Stimulated activated CD4-positive, alpha-beta T cell treated with anti-CD3 and anti-CD28 coated beads, Interleukin-12 subunit alpha, Interleukin-12 subunit beta, amount 100 ng/mL, for 48 hours (primary cell): ENCODE measurements at places on chromosomes 5 and 9.

DNA sequence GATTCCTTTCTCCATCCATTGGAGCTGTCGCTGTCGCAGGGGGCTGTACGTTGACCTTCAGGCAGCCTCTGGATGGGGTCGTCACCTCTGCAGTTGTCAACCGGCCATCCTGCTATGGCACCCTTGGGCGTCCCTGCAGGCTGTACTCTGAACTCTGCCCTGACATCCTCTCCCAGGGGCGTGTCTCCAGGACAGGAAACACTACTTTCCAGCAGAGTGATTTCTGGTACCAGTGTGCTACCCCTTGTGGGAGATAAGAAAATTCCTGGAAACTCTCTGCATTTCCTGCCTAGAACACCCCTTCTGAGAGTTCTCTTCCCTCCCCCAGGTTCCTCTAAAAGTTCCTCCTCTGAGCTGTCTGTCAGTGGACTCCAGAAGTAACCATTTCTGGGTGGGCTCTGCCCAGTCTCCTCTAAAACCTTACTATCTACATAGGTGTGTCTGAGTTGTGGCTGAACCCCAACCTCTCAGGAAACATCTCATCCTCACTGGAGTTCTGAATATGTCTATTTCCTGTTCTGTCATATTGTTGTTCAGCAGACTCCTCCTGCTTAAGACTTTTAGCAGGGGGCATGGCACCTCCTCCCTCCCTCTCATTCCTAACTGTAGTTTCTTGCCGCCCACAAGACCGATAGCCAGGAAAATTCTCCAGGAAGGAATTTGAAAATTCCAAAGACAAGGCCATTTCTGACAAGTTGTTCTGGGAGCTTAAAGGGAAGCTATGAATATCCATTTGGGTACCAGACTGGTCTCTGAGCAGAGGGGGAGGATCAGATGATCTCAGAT, 145.3 kb upstream of the RASEF start:
- no peak for DNase-seq

DNA sequence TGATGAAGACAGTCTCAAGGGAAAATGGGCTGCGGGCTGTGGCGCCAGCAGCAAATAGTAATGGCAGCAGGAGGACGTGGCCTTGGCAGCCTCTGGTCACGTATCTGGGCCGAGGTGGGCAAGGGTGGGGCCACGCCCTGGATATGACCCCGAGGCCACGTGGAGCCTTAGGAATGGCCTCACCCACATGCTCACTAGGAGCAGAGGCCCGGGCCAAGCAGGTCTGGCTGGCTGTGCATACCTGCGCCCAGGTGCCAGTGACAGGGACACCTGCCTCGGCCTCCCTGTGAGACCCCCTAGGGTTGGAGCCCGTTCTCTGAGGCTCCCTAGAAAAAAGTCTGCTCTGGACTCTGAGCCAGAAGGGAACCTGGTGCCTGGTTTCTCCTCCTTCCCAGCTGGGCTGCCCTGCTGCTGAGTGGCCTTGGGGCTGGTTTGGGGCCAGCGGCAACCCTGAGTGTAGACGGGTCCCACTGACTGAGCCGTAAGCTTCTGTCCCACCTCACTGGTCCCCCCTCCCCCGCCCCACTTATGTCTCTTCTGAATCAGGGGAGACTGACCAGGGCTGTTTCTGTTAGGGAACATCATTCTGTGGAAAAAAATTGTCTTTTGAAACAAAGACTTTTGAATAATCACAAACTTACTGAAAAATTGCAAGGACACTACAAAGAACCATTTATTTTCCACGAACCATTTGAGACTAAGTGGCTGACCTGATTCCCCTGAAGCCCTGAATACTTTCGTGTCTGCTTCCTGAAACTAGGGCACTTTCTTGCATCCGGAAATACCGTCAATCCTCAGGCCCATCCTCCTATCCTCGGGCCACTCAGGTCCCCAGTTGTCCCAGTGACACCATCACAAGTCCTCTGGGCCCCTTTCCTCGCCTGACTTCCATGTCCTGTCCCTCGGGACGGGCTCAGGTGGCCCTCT, 60.8 kb downstream of the WNK2 start:
- no peak for DNase-seq

- DNase-seq: no peak
Measured at GRCh38 chr9:68804911-68805889, 100.2 kb downstream of the PIP5K1B start.

DNA sequence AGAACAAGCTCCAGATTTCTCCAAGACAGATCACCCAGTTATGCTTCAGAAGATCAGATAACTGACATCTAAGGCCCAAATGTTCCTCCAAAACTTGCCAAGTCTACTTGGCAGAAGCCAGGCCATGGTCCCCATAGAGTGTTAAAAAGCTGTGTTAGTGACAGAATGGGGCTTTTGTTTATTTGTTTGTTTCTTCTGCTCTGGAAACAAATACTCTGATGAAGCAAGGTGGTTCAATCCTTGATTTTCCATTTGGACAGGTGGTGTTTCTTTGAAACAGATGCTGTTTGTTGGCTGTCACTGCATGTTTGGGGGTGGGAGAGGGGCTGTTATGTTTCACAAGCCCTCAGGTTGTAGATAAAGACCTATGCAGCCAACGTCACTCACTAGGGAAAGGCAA, 264.0 kb downstream of the FAM114A2 start:
- DNase-seq: no peak

DNA sequence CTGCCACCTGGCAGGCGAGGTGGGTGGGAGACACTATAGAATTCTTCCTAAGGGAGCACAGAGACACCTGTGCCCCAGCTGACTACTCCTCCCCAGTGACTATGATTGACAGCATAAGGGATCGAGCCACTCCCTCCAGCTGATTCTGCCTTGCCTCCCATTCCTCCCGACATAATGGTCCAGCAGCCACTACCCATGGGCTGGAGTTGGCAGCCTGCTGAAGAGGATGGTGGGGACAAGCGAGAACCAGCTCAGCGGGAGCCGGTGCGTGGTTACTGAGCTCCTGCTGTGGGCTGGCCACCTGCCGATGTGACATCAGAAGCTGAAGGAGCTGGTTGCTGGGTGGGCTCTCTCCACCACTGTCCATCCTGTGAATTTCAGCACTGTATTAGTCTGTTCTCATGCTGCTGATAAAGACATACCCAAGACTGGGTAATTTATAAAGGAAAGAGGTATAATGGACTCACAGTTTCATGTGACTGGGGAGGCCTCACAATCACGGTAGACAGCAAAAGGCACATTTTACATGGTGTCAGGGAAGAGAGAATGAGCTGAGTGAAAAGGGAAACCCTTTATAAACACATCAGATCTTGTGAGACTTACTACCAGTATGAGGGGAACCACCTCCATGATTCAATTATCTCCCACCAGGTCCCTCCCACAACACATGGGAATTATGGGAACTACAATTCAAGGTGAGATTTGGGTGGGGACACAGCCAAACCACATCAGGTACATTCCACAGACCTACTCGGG, 12.1 kb upstream of the NCS1 start:
- DNase-seq: no peak

GRCh38 chr5:135950611-135951010, 4.2 kb downstream of the LECT2 start:
- DNase-seq: no peak

DNA sequence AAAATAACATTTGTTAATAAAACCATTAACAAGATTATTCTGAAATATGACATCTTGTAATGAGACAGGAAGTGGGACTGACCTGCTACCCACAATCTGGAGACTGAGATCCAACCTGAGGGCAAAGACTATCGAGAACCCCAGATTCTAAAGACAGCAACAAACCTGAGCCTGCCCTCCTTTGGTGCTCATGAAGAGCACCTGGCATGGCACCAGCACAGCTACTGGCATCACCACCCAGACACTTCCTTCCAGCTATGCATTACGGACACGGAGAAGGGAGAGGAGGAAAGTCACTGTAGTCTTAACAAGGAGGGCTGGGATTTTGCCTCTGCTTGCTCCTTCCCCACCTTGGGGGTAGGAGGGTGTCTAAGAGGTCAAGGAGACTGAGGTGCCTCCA, 105.5 kb downstream of the AUH start:
- no peak for DNase-seq

- no peak for DNase-seq
Measured at GRCh38 chr5:81554647-81555046, 160.7 kb upstream of the ACOT12 start.

DNA sequence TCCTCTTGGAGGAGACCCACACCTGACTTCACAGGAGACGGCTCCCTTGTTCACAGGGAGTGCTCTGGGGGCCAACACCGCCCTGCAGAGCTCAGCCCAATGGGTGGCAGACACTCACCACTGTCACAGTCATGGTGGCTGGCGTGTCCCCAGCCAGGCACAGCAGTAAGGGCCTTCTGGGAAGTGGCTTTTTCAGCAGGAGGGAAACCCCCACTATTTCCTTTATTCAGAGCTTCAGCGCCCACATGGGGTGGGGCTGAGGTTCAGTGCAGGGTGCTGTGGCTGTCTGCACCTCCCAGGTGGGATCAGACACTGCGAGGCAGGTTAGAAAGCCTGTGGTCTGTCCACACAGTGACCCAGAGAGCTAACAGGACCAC, 3.6 kb upstream of the SNAPC4 start:
- DNase-seq: peak; percentile 69

- DNase-seq: no peak
Measured at GRCh38 chr5:127186657-127187056, 103.9 kb upstream of the MEGF10 start.

DNA sequence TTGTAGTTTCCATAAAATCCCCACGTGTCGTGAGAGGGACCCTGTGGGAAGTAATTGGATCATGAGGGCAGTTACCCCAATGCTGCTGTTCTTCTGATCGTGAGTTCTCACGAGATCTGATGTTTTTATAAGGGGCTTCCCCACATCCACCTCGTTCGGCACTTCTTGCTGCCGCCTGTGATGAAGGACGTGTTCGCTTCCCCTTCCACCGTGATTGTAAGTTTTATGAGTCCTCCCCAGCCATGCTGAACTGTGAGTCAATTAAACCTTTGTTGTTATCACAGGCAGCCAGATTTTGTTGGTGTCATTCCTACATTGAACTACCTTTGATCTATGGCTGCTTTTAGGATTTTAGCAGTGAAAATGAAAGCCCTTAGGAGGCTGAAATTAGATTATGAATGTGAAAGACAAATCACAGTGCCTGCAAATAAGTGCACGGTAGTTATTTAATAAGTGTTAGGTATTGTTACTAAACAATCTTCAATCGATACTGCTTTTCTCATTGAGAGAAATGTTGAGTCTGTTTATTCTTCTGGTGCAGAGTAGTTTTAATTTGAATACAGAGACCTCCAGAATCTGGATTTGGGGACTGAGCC, 68.0 kb upstream of the C6 start:
- DNase-seq: no peak

- no peak for DNase-seq
Measured at GRCh38 chr5:147685993-147686392, 96.5 kb downstream of the JAKMIP2 start.

DNA sequence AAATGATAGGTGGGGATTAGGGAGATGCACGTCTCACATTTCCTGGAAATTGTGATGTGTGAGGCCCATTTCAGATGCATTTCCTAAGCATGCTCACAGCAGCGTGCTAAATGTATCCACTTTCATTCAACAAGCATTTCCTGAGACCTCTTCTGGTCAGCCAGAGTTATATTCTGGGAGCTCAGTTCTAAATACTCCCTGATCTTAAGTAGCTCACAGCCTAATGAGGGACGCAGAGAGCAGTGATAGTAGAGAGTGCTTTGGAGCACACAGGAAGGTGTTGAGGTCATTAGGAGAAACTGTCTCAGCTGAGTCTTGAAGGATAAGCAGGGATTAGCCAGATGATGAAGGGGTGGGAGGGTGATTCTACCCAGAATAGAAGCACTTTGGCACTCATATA, 46.2 kb upstream of the FSD1L start:
- no peak for DNase-seq

DNA sequence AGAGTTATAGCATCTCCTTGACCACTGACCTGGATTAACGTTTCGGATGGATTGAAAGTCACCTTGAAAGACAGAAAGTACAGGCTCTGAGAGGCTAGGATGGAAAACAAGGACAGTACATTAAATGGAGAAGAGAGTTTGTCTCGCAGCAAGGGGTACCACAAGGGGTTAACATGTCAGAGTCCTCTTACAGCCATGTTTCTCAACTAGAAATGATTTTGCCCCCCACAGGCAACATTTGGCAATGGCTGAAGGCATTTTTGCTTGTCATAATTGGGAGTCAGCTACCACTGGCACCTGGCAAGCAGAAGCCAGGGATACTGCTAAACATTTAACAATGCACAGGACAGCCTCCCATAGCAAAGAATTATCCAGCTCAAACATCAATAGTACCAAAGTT, 90.8 kb upstream of the EQTN start:
- no peak for DNase-seq

DNA sequence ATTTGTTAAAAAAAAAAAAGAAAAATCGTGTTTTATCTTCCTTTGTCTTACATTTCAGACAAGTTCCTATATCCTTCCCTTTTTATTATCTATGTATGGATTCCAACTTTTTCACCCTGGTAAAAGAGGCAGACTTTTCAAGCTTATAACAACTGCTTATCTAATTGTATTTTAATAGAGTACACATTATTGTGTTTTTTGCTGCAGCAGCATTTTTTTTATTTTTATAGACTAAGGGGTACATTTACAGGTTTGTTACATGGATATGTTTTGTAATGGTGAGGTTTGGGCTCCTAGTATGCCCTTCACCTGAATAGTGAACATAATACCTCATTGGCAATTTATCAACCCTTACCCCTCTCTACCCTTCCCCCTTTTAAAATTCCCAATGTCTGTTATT, 195.0 kb upstream of the RGMB start:
- DNase-seq: no peak

GRCh38 chr9:26260238-26260637, 582.0 kb upstream of the TUSC1 start:
- DNase-seq: no peak

DNA sequence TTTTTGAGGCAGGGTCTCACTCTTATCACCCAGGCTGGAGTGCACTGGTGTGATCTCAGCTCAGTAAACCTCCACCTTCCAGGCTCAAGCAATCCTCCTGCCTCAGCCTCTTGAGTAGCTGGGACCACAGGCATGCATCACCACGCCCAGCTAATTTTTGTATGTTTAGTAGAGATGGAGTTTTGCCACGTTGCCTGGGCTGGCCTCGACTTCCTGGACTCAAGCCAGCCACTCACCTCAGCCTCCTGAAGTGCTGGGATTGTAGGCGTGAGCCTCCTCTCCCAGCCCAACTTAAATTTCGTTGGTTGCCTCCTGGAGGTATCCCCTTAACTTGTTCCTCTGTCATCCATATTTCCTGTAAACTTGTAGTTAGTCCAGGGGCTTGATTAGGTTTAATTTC, 47.2 kb downstream of the RAB24 start:
- no peak for DNase-seq

GRCh38 chr5:37075399-37075950, 173.7 kb downstream of the CPLANE1 start:
- no peak for DNase-seq

DNA sequence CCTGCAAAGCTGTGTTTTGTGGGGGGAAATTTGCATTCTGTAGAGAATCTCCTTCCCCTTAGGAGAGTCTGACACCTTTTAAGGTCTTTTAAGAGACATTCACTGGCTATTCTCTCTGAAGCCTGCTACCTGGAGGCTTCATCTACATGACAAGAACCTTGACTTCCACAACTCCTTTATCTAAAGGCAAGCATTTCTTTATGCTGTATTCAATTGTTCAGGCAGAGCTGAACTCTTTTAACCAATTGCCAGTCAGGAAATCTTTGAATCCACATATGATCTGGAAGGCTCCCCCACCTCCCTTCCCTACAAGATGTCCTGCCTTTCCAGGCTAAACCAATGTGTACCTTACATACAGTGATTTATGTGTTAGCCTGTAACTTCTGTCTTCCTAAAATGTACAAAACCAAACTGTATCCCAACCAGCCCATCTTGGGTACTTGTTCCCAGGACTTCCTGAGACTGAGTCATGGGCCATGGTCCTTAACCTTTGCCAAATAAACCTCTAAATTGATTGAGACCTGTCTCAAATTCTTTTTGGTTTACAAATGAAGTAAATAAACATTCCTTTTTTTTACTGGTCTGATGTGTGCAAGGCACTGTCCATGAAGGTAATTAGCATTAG, 9.9 kb downstream of the C9orf85 start:
- no peak for DNase-seq
